Central memory CD4-positive, alpha-beta T cell (primary cell): ENCODE measurements at places on chromosomes 5 and 9.

GRCh38 chr9:86547571-86547970 lies 193.4 kb upstream of the TUT7 start:
- no peak for DNase-seq

- DNase-seq, result no peak
These were observed 8.9 kb upstream of the LNPEP start for GRCh38 chr5:96927008-96927407.

DNA sequence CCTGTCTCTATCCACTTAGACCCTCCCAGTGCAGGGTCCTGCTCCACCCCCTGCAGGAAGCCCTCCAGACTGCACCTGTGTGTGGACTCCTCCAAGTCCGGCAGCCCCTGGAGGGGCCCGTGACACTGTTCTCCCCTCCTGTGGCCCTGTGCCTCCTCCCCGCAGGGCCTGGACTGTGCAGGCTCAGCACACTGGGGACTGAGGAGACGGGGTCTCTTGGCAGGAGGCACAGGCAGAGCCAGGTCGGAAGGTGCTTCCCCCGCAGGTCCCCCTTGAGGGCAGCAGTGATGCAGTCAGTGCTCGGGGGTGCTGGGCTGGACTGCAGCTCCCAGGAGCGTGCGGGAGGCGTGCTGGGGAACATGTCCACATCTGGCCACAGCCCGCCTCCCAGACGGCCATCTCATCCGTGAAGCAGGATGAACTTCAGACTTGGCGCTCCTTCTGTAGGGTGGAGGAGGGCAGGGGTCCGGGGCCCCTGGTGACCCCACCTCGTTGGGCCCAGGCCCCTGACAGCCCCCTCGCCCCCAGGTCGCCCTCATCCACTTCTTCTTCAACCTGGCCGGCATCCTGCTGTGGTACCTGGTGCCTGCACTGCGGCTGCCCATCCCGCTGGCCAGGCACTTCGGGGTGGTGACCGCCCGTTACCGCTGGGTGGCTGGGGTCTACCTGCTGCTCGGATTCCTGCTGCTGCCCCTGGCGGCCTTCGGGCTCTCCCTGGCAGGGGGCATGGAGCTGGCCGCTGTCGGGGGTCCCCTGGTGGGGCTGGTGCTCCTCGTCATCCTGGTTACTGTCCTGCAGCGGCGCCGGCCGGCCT lies 4.9 kb downstream of the SLC34A3 start:
- DNase-seq, result no peak

DNA sequence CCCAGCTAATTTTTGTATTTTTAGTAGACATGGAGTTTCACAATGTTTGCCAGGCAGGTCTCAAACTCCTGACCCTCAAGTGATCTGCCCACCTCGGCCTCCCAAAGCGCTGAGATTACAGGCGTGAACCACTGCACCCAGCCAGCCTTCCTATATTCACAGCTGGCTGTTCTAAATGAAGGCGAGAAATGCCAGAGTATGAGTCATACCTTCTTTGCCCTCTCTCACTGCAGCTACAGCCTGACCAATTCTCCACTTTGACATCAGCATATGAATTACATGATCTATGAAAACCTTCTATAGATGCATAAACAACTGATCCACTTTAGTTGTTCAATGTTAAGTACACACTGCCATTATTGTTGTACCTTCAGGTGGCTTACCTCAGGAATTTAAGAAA lies 14.5 kb downstream of the APTX start:
- DNase-seq, result no peak

- no peak for DNase-seq
These were observed 130.4 kb upstream of the CLINT1 start for GRCh38 chr5:157989296-157989695.

DNA sequence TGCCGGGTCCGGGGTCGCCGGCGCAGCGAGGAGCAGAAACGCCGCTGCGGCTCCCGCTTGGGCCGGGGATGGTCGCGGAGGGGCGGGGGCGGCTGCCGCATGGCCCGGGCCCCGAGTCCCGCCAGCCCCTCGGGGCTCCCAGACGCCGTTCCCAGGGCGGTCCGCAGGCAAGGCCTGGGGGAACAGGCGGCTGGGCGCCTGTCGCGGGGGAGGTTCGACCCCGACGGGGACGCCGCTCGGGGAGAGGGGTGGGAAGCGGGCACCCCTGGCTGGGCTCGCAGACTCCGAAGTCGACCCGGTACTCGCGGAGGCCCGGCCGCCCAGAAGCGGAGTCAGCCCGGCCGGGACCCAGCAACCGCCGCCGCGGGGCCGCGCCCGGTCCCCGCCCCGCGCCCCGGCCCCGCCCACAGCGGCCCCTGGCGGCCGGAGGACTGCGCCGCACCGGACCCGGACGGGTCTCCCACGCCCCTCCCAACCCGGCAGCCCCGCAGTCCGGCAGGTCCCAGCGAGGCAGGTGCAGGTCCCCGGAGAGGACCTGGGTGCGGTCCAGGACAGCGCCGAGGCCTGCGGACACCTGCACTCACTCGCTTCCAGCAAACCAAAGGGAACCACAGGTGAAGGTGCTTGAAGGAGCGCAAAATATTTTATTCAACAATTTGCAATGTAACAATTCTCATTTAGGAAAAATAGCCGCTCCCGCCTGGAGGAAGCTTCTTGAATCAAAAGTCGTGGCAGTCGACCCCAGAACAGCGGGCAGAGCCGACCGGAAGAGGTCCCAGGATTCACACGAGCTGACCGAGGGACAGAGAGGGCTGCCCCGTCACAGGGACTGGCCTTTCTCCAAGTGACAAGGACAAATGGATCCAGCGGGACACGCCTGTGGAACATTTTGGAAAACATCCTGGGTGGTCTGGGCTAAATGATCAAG lies at the start of gene INPP5E:
Gene INPP5E, minus strand, starts transcription at position 365 of the 928 bp plus-strand sequence. CDS start 426 bp downstream, outside the sequence.
- DNase-seq, result peak; percentile 77

DNA sequence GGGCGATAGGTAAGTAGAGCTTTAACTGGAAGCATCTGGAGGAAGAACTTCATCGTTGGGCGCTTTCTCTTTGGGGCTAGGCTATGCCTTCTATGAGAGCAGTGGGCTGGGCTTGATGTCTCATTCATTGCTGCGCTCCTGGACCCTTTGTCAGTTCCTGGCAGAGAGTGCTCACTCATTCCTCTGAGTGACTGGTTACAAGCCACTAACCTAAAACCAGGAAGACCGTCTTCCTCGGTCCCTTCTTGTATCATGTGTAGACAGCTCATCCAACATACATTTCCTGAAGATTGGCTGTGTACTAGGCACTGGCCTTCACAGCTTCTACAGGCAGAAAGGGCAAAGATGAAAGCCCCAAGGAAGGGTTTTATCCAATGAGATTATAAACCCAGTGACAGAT lies 6.4 kb downstream of the SWI5 start:
- DNase-seq, result no peak

DNA sequence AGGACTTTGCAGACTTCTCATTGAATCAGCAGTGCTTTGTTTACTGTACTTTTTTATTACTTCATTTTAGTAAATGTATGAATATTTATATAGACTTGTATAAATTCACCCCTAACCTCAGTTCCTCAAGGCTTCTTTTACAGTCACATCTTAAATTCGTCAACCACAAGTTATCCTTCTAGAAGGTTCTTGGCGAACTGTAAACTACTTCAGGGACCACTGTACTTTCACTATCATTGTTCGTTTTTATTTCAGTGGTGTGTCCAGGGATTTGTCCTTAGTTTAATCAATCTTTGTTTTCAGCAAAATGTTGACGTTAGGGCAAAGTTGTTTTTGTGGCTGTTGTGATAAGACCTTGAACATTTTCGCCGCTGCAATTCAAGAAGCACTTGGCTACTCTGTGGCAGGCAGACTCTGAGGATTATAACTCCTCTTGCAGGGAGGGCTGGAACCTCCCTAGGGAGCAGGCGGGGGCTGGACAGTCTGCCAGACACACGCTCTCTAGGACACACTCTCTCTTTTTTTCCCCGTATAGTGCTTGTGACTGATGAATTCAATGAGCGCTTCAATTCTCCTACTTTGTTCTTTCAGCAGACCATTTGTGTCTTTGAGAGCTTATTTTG lies 252.8 kb downstream of the FBXL7 start:
- DNase-seq, result no peak

DNA sequence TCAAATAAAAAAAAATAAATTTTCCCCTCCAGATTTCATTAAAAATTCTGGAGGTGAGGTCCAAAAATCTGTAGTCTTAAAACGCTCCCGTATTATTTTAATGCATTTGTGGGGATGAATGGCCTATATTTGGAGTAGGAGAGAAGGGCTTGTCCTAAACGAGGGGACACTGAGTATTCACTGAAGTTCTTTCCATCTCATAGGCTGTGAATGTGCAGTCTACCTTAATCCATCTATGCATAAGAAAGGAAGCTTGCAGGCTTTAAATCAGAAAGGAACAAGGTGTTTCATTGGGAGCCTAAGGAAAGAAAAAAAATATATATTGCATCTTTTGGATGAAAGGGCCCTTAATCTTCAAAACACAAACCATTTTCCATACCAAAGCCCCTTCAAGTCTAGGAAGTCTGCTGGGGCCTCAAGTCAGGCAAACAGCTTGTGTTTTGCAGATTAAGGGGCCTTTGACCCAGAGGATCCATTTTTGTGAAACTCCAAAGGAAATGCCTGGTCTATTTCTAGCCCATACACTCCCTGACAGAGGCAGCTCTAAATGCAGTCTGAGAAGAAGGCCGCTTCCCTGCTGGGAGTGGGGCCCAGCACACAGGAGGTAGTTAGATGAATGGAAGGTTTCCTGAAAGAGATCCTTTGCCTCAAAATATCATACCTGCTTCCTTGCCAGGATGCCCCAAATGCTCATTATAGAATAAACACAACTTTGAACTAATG lies 35.6 kb downstream of the BRINP1 start:
- no peak for DNase-seq

DNA sequence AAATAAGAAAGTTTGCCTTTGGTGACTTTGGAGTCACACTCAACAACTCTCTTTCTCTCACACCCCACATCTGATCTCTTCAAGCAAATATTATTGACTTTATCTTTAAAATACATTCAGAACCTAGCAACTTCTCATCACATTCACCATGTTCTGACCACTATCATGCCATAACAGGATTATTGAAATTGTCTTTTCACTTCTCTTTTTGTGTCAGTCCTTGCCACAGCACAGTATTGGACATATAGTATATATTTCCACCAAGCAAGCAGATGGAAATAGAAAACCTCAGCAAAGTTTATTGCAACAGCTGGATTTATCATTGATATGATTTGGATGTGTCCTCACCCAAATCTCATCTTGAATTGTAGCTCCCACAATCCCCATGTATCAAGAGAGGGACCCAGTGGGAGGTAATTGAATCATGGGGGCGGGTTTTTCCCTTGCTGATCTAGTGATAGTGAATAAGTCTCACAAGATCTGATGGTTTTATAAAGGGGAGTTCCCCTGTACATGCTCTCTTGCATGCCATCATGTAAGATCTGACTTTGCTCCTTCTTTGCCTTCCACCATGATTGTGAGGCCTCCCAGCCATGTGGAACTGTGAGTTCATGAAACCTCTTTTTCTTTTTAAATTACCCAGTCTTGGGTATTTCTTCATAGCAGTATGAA lies 26.9 kb upstream of the ITGA1 start:
- DNase-seq, result no peak

DNA sequence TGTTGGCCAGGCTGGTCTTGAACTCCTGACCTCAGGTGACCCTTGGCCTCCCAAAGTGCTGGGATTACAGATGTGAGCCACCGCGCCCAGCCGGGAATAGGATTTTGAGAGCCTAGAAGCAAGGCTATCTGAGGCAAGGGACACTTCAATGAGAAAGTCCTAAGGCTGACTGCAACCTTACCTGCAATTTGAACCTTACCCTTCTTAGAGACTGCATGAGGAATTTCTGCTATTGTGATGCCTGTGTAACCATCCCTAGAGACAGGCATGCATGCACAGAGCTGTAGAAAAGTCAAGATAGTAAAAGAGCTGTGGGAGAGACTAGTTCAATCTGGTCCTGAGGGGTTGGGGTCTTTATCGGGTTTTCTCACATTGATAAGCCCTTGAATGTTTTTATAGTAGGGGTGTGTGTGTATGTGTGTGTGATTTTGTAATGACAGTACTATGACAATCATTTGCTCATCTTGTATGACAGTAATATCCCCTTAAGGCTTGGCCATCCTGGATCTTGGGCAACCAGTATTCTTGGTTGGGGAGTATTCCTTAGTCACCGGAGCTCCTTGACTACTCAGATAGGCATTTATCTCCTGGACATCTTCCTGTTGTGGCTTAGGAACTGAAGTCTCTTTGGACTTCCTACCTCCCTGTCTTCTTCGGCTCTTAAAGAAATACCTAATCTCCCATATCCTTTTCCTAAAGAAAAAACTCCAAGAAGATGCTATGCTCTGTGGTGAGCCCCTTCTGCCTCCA lies 11.2 kb downstream of the DNAJB5 start:
- no peak for DNase-seq

- DNase-seq, result no peak
These were observed 1.3 kb upstream of the NRARP start for GRCh38 chr9:137303151-137303892.

DNA sequence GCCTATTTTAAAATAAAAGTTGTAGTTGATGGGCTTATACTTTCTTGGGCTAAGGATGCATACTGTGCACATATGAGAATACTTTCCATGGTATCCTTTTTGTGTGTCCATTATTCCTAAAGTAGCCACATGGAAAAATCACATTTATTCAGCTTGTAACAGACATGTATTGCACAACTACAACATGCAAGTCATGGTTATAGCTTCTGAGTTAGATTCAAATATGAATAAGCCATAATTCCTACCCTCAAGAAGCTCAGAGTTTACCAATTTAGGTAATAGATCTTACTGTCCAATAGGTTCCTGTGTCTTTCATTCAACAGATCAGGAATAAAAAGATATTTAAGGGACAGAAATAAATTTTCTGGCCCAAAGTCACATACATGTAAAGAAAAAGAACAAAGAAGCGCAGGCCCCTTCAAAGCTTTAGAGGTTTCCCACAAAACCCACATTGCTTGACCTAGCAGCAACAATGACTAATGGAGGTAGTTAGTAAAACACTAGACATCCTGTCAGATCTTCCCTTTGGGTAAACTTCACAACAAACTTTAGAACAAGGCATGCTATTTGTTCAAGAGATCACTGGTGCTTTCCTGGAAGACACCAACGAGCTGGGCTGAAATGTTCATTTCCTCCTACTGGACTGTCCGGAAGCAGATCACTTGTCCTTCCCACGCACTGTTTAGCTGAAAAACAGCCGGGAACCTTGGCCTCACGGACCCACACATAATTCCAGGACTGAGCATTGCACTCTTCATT lies 78.4 kb upstream of the ITGA1 start:
- DNase-seq, result no peak

GRCh38 chr9:82149501-82149946 lies 161.0 kb downstream of the SPATA31D1 start:
- no peak for DNase-seq

DNA sequence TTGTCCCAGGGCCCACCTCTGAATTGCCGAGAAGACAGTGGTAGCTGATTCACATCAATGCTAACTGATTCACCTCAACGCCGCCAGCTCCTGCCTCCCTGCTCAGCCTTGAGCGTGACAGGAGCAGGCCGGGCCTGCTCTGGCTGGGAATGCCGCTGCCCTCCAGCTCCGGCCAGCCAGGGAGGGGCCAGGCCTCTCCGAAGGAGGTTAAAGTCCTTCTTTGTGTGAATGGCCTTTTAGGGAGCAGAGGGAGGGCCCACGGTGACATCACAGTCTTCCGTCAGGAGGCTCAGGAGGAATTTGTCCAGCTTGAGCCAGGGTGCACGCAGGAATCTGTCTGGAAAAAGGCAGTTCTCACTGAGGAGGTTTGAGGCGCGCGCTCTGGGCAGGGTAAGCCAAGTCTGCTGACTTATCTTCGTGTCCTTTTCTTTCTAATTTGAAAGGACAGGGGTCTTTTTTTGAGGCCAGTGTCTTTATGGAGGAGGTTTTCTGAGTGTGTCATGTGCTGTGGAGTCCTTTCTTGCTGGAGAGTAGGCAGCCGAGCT lies 82.7 kb downstream of the C9orf152 start:
- DNase-seq, result no peak

- no peak for DNase-seq
These were observed 141.6 kb downstream of the BOD1 start for GRCh38 chr5:173474881-173475287.

- DNase-seq, result no peak
These were observed 36.0 kb upstream of the FYB1 start for GRCh38 chr5:39255406-39255805.
